ENCODE measurements at places on chromosomes 12 and 14.

GRCh38 chr14:101426466-101426865 lies 134.8 kb upstream of the DIO3 start:
- DNase-seq = no peak

DNA sequence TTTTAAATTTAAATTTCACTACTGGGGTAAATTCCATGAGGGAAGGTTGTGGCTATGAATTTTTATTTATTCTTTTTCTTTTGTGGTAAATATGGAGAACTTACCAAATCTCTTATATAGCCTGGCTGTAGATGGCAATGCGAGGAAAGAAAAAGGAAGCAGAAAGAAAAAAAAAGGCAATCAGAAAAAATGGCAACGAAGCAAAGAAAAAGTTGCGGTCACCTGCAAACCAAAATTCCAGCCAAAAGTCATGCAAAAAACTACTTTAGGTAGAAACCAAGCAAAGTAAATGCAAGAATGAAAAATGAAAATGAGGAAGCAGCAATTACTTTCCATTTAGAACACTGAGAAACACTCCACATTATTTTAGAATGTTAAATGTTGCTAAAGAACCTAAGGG lies 69.5 kb upstream of the GNPNAT1 start:
- DNase-seq = no peak

DNA sequence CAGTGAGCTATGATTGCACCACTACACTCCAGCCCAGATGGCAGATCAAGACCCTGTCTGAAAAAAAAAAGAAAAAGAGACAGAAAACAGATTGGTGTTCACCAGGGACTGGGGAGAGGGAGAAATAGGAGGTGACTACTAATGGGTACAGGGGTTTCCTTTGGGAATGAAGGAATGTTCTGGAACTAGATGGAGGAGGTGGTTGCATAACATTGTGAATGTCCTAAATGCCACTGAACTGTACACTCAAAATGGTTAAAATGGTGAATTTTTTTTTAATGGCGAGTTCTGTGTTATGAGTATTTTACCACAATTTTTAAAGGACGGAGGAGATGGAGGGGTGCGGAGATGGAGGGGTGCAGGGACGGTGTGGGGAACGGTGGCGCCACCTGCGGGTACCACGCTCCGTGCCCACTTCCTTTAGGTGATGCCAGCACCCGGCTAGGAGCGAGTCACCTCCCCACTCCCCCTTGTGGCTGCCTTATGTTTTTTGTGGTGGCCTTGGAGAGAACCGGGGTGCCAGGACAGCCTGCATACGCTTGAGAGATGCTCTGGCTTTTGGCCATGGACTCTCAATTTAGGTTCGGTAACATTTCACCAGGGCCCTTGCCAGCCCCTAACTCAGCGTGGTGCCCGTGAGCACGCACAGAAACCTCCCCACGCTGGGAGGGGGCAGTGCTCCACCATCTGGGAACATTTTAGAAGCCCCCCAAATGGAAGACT lies 16.1 kb downstream of the UBC start:
- peak; percentile 47 for DNase-seq

- peak; percentile 64 for DNase-seq
Measured at GRCh38 chr14:60184146-60184904, 19.1 kb upstream of the DHRS7 start.

GRCh38 chr14:89401761-89402160 lies 15.3 kb downstream of the FOXN3 start:
- peak; percentile 27 for DNase-seq

GRCh38 chr12:130116791-130117190 lies 45.5 kb upstream of the FZD10 start:
- no peak for DNase-seq

DNA sequence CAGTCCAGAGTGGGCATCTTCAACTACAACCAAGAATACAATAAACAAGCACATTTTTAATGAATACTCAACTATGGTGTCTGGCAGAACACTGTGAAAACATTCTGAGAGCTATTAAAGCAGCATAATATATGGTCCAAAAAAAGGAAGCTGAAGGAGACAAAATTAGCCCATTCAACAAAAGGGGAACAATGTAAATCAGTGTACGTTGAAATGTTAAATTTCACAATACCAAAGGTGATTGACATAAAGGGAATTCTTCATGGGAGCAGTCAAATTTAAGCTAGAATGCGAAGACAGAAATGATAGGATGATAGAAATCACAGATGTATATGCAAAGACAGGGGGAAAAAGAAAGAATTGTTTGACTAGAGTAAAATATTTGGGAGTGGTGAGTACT lies 41.3 kb upstream of the SYCP3 start:
- DNase-seq = no peak

GRCh38 chr12:40643506-40643905 lies 48.7 kb upstream of the CNTN1 start:
- DNase-seq = no peak

DNA sequence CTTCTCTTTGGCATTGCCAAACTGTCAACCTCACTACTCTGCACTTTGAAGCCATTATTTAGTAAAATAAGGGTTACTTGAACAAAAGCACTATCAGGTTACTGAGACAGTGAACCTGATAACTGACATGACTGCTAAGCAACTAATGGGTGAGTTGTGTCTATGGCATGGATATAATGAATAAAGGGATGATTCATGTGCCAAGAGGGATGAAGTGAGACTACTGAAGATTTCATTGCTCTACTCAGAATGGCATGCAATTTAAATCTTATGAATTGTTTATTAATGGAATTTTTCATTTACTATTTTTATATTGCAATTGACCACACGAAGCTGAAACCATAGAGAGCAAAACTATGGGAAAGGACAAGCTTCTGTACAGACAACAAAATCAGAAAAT lies 74.4 kb downstream of the CEP128 start:
- no peak for DNase-seq

- no peak for DNase-seq
Measured at GRCh38 chr14:100400115-100400514, 77.0 kb downstream of the SLC25A47 start.

- DNase-seq = no peak
Measured at GRCh38 chr12:89235189-89235993, 116.9 kb downstream of the DUSP6 start.

- no peak for DNase-seq
Measured at GRCh38 chr14:70926235-70926830, 19.1 kb downstream of the PCNX1 start.

- DNase-seq = no peak
Measured at GRCh38 chr12:109763201-109763841, 49.7 kb downstream of the FAM222A start.

DNA sequence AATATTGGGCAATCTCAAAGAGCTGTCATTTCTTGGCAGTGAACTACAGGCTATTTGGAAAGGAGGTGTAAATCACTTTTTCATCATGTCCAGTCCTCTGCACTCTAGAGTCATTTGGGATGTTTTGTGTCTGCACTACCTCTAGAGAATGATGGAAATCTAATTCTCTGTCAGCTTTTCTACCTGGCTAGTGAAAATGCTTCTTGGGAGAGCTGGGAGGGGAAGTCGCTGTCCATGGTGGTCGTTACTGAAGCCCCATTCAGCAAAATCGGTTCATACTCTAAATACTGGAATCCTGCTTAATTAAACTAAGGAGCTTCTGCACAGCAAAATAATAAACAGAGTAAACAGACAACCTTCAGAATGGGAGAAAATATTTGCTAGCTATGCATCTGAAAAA lies 251.8 kb downstream of the APAF1 start:
- no peak for DNase-seq

GRCh38 chr14:91249841-91250616 lies 5.5 kb upstream of the GPR68 start:
- DNase-seq = peak; percentile 34
